Chondrocyte (in vitro differentiated cells): ENCODE measurements at places on chromosomes 16 and 17. TPM values are rescaled to one million over a fixed set of nuclear protein-coding genes. Genes with fewer than 3 reads are reported as not detected.

DNA sequence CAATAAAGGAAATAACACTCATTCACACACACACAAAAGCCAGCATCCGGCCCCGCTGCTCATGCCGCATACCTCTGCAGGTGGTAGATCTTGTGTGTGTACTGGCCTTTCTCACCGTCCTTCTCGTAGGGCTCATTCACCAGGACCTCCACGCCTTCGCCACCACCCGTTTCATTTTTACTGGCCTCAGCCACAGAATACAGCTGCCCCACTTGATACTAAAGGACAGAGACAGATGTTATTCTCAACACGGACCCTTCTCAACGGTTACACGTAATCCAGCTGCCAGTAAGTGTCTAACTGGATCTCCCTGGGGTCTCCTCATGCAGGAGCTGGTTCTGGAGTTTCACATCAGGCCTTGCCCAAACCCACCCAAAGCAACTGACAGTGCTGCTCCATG, 9.7 kb downstream of the PITPNA start:
- H3K4me3 ChIP-seq = no peak overlapping the region
- H3K27ac ChIP-seq = no peak overlapping the region
- peaks cover 30% of the 10 kb centered on the region for H3K36me3 ChIP-seq
- H3K27me3 ChIP-seq = no peaks in the 10 kb centered on the region

DNA sequence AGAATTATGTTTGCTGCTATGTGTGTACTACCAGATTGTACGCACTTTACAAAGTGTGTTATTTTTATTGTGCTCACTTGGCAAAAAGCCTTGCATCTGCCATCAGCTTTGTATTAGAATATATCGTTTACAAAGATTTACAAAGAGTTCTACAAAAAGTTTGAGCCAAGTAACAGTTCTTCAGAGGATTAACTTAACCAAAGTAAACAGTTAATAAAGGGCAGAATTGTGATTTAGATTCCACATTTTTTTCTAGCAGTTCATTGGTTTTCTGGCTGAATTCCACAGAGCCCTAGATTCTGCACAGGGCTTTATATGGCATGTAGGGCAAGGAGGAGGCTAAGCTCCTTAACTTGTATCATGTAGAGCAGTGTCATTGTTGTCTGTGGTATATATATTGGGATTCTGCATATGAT, 29.4 kb downstream of the UTP18 start:
- no peaks in the 10 kb centered on the region for H3K4me1 ChIP-seq
- peaks cover 30% of the 10 kb centered on the region for H3K36me3 ChIP-seq
- H3K4me3 ChIP-seq = no peak overlapping the region
- no peaks in the 10 kb centered on the region for H3K27me3 ChIP-seq

DNA sequence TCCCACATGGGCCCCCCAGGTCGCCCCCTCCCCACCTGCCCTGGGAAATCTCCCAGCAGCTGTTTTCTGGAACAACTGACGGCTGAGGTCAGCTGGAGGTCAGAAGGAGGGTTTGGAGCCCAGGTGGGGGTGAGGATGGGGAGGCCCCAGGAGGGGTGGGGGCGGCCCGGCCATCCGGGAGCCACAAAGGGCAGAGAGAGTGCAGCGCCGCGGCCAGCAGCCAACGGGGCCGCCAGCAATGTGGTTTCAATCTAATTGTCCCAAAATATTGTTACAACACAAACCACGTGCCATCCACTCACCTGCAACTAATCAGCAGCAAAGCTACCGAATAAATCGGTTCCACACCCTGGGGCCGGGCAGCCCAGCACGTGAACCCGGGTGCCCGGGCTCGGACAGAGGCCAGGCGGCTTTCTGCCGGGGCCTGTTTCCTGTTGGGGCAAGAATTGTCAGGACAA, 28.3 kb upstream of the SLC38A10 start:
- H3K27me3 ChIP-seq = no peaks in the 10 kb centered on the region
- DNase-seq = no peak
- H3K36me3 ChIP-seq = no peaks in the 10 kb centered on the region
- peaks cover 14% of the 10 kb centered on the region for H3K4me1 ChIP-seq
- H3K27ac ChIP-seq = no peak overlapping the region

GRCh38 chr17:40873801-40874200, 6.8 kb upstream of the KRT12 start:
- peaks cover 11% of the 10 kb centered on the region for H3K4me1 ChIP-seq
- peaks cover 7% of the 10 kb centered on the region for H3K27me3 ChIP-seq
- DNase-seq = no peak
- no peak overlapping the region for H3K27ac ChIP-seq
- H3K36me3 ChIP-seq = no peaks in the 10 kb centered on the region

DNA sequence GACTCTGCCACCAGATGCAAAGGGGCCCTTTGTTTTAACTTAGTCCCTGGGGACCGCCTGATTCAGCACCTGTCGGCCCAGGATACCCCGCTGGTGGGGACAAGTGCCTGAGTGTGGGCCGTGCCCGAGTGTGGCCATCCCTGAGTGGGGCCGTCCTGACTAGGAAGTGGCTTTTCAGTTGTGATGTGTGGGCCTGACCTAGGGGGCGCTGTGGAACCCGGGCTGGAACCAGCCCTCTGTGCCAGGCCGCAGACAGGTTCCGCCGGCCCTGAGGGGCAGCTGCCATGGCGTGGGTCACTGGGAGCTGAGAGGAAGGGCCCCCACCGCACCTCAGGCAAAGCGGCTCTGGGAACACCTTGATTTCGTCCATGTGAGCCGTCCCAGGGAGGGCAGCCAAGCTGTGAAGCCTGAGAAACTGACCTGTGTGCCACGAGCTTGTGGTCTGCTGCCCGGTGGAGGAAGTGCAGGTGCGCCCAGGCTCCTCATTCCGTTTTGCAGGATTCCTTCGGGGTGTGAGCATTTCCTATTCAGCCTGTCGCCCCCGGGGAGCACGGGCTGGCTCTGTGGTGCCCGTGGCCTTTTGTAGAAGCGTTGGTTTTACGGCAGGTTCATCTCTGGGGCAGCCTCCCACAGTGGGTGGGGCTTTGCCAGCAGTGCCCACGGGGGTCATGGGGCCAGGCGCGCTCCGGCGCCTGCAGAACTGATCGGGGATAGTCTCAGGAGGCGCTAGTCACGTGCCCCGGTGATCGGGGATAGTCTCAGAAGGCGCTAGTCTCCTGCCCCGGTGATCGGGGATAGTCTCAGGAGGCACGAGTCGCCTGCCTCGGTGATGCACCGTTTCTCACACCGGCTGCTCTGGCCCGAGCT, 5.3 kb downstream of the RPL13 start:
- peaks cover 32% of the 10 kb centered on the region for H3K36me3 ChIP-seq
- H3K27me3 ChIP-seq = no peaks in the 10 kb centered on the region
- no peak for DNase-seq
- H3K27ac ChIP-seq = peak overlapping the region; percentile 83
- peak overlapping the region; percentile 46 for H3K4me3 ChIP-seq
- H3K4me1 ChIP-seq = peaks cover 51% of the 10 kb centered on the region

DNA sequence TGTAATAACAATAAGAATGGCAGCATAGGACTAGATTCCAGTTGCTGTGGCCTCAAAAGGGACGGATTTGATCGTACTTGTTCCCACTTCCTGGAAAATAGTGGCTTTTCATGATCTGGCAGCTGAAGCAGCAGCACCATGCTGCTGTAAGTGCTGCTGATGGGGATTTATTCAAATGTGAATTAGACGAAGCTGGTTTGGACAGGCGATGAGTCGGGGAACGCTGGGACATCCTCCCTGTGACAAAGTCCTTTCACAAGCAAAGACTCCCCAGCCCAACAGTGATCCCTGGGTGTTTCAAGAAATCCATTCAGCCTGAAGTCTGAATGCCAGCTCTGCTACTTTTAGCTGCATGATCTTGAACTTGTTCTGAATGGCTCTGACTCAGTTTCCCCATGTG, 88.6 kb upstream of the XYLT1 start:
- H3K36me3 ChIP-seq = no peaks in the 10 kb centered on the region
- no peaks in the 10 kb centered on the region for H3K4me1 ChIP-seq
- H3K27me3 ChIP-seq = peaks cover 13% of the 10 kb centered on the region
- no peak overlapping the region for H3K27ac ChIP-seq
- H3K4me3 ChIP-seq = no peak overlapping the region

DNA sequence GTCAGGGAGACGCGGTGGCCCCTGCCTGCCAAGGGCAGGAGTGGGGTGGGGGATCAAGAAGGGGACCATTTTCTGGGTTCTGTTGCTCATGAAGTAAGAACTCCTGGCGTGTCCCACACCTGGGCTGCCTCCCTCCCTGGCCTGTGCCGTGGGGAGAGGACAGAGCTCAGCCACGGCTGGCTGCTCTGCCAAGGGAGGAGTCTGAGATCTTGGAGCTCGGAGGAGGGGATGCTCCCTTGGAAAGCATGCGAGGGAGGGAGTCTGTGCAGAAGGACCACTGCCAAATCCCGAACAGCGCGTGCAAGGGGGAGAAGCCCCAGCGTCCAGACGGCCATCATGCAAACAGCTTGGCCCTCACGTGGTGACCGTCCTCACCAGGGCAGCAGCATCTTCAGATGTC, 64.2 kb upstream of the ZNF469 start:
- no peak overlapping the region for H3K27ac ChIP-seq
- no peaks in the 10 kb centered on the region for H3K27me3 ChIP-seq

DNA sequence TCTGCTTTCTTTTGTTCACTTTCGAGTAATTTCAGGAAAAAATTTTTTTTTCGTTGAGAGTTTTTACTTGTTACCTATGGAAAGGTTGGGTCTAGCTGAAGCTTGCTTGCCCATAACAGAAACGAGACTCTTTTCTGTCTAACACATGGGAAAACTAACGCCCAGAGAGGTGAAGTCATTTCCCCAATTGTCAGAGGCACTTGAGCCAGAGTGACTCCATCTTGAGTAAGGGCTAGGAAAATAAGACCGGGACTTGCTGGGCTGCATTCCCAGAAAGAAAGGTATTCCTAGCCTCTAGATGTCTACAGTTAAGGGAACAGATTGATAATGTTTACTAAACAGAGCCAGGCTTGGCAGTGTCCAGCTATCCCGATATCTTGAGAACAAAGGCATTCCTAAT, 26.8 kb downstream of the PRKCB start:
- DNase-seq = no peak
- H3K4me1 ChIP-seq = no peaks in the 10 kb centered on the region
- no peak overlapping the region for H3K27ac ChIP-seq
- no peak overlapping the region for H3K4me3 ChIP-seq

- no peaks in the 10 kb centered on the region for H3K27me3 ChIP-seq
- H3K36me3 ChIP-seq = peaks cover 6% of the 10 kb centered on the region
- H3K4me3 ChIP-seq = no peak overlapping the region
- H3K4me1 ChIP-seq = peaks cover 20% of the 10 kb centered on the region
- H3K27ac ChIP-seq = no peak overlapping the region
Observed at GRCh38 chr17:55545806-55546205, 34.6 kb upstream of the SMIM36 start.

GRCh38 chr17:63641692-63642448, 19.7 kb downstream of the MAP3K3 start:
- peaks cover 10% of the 10 kb centered on the region for H3K36me3 ChIP-seq
- no peaks in the 10 kb centered on the region for H3K27me3 ChIP-seq
- no peak overlapping the region for H3K27ac ChIP-seq
- no peak for DNase-seq
- no peak overlapping the region for H3K4me3 ChIP-seq

- H3K36me3 ChIP-seq = no peaks in the 10 kb centered on the region
- H3K27ac ChIP-seq = no peak overlapping the region
- no peak overlapping the region for H3K4me3 ChIP-seq
- no peak for DNase-seq
Observed at GRCh38 chr17:72743037-72743467, 349.4 kb downstream of the SLC39A11 start.

- H3K36me3 ChIP-seq = no peaks in the 10 kb centered on the region
- no peaks in the 10 kb centered on the region for H3K4me1 ChIP-seq
- no peak overlapping the region for H3K27ac ChIP-seq
- H3K27me3 ChIP-seq = peaks cover 11% of the 10 kb centered on the region
- no peak overlapping the region for H3K4me3 ChIP-seq
- DNase-seq = no peak
Observed at GRCh38 chr17:41513168-41513547, 5.5 kb downstream of the KRT15 start.

DNA sequence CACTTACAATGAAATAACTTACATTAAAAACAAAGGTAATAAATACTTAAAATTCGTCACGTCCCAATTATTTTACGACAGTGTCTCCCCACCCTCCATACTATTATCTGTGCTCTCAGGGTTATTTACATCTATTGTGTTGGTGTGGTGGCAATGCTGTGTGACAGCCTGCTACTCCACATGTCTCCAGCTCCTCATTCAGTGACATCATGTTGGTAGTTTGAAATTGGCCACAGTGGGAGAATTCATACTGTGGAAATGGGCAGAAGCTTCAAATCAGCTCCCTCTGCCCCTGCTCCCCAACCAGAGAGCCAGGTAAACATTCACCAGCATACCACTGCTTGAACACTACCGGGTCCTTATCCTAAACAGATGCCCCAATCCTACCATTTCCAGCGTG, 6.3 kb downstream of the TNS4 start:
- no peak for DNase-seq
- H3K27ac ChIP-seq = no peak overlapping the region
- no peaks in the 10 kb centered on the region for H3K27me3 ChIP-seq
- peaks cover 42% of the 10 kb centered on the region for H3K4me1 ChIP-seq
- H3K4me3 ChIP-seq = no peak overlapping the region
- H3K36me3 ChIP-seq = no peaks in the 10 kb centered on the region

- no peak overlapping the region for H3K27ac ChIP-seq
- DNase-seq = no peak
- no peak overlapping the region for H3K4me3 ChIP-seq
- H3K27me3 ChIP-seq = peaks cover 8% of the 10 kb centered on the region
Observed at GRCh38 chr16:20336955-20337354, 9.6 kb upstream of the GP2 start.

GRCh38 chr17:11900041-11900476, 97.2 kb downstream of the ZNF18 start:
- no peaks in the 10 kb centered on the region for H3K36me3 ChIP-seq
- H3K4me1 ChIP-seq = no peaks in the 10 kb centered on the region
- no peak for DNase-seq
- H3K4me3 ChIP-seq = no peak overlapping the region
- H3K27me3 ChIP-seq = no peaks in the 10 kb centered on the region

GRCh38 chr16:84675423-84675822, 24.4 kb upstream of the USP10 start:
- H3K27ac ChIP-seq = no peak overlapping the region
- H3K4me3 ChIP-seq = no peak overlapping the region
- DNase-seq = no peak
- no peaks in the 10 kb centered on the region for H3K36me3 ChIP-seq
- peaks cover 6% of the 10 kb centered on the region for H3K27me3 ChIP-seq

GRCh38 chr17:70848785-70849184, 679.5 kb downstream of the KCNJ2 start:
- peak overlapping the region; percentile 37 for H3K27ac ChIP-seq
- no peak overlapping the region for H3K4me3 ChIP-seq
- DNase-seq = no peak

DNA sequence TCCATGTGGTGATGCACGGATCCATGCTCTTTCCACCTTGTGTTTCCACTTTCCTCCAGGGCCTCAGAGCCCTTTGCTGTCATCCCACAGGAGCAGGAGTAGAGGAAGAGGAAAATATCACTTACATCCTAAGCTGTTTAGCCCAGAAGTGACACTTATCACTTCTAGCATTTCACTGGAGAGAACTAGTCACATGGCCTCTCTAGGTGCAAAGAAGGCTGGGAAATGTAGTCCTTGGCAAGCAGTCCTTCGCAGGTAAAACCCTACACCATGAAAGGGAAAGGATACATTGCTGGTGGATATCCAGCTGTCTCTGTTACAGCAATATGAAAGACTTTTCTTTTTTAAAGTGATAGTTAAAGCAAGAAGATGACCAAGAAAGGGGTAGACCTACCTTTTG, 185.9 kb downstream of the RGS9 start:
- no peak for DNase-seq
- H3K4me3 ChIP-seq = no peak overlapping the region
- no peaks in the 10 kb centered on the region for H3K4me1 ChIP-seq
- peaks cover 4% of the 10 kb centered on the region for H3K27me3 ChIP-seq
- H3K36me3 ChIP-seq = peaks cover 2% of the 10 kb centered on the region

The NPIPA8 gene
- 0.35 to 0.68 TPM (median 0.41 TPM) in 3 replicates for total RNA-seq

The SLC52A1 gene
- not detected in 3 replicates for total RNA-seq

The ARHGAP27 gene
- total RNA-seq = 1.5 to 2.7 TPM (median 2.0 TPM) in 3 replicates

The ALDOA gene
- total RNA-seq = 865 to 1,101 TPM (median 1,094 TPM) in 3 replicates

The RBFOX1 gene
- not detected in 3 replicates for total RNA-seq

The RAC3 gene
- 14.9 to 32.7 TPM (median 32.3 TPM) in 3 replicates for total RNA-seq

The SCARF1 gene
- total RNA-seq = 0.42 to 0.64 TPM (median 0.51 TPM) in 3 replicates

The NPIPB6 gene
- total RNA-seq = 1.9 to 4.6 TPM (median 3.4 TPM) in 3 replicates

The WFIKKN1 gene
- total RNA-seq = 0.36 to 0.56 TPM (median 0.47 TPM) in 3 replicates
